ENCODE measurements at places on chromosomes 6 and 20.

DNA sequence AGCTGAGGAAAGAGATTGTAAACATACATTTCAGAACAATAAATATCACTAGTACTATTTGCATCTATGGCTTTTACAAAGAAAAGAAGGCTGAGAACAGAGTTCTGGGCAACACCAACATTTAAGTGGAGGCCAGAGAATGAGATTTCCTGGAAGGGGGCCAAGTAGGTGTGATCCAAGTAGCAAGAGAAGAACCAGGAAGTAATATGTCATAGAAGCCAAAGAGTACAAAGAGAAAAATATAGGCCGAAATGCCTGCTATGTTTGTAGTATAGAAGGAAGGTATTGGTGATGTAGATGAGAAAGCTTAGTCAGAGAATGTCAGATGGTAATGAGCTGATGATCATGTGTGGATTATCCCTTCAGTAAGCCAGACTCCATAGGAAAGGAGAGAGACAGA, 94.5 kb downstream of the PERP start:
- no peak for DNase-seq

- DNase-seq, result no peak
Measured at GRCh38 chr20:55928266-55928665, 77.1 kb downstream of the CBLN4 start.

DNA sequence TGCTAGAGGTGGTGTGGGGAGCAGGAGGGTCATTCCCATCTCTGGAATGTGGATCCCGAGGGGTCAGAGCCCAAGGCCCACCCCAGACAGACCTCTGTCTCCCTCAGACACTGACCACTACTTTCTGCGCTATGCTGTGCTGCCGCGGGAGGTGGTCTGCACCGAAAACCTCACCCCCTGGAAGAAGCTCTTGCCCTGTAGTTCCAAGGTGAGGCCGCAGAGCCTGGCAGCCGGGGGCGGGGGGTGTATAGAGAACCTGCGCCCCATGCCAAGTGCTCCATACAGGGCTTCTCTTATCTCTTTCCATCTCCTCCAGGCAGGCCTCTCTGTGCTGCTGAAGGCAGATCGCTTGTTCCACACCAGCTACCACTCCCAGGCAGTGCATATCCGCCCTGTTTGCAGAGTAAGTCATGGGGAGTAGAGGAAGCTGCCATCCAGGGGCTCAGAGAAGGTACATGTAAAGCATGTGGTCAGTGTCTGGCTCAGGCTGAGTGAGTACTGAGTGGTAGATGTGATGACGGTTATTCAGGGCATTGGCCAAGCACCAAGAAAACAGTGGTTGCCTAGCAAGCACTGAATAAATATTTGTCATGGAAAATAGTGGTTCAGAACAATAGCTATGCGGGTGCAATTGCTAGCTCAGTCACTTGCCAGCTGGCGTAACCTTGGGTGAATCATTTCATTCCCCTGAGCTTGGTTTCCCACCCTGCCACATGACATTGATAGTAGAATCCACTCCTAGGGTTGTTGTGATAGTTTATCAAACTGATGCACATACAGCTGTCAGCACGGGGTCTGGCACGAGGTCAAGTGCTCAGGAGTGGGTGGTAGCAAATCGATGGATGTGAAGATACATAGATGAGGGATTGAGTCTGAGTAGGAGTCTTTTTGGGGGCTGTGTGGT, 3.5 kb downstream of the PIGT start:
- peak; percentile 46 for DNase-seq

GRCh38 chr6:37565267-37566110, 65.8 kb upstream of the CCDC167 start:
- DNase-seq, result no peak

GRCh38 chr6:125940247-125941041, 16.1 kb upstream of the HINT3 start:
- DNase-seq, result no peak

- peak; percentile 36 for DNase-seq
Measured at GRCh38 chr6:30060606-30061091, 416 bp upstream of the POLR1H start.

Data from GM06990 (cell line).